ENCODE measurements at places on chromosomes 7 and 10.
A peak's percentile ranks its signal among the peaks of the same experiment; 100 is the strongest.

DNA sequence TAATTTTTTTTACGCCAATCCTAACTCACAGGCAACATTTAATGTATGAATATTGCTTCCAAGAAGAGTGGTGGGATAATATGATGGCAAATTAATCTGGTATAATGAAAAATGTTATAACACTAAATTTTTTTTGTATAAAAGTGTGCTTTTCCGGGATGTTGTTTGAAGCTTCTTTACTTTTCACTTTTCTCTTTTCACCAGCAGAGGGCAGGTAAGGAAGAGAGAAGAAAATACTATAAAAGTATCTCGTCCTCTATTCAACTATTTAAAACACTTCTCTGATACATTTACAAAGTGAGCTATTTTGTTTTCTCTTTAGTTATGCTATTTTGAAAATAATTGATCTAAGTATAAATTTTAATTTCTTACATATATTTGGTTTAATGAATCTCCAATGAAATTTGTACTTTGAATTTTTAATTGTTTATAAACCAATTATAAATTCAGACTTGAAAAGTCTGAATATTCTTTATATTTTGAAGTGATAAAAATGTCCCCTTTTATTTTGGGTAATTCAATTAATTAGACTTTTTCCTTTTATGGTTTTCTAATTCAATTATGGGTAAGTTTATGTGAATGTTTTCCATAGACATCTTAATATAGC lies 20.7 kb upstream of the CFTR start:
- peak; percentile 20 for DNase-seq

DNA sequence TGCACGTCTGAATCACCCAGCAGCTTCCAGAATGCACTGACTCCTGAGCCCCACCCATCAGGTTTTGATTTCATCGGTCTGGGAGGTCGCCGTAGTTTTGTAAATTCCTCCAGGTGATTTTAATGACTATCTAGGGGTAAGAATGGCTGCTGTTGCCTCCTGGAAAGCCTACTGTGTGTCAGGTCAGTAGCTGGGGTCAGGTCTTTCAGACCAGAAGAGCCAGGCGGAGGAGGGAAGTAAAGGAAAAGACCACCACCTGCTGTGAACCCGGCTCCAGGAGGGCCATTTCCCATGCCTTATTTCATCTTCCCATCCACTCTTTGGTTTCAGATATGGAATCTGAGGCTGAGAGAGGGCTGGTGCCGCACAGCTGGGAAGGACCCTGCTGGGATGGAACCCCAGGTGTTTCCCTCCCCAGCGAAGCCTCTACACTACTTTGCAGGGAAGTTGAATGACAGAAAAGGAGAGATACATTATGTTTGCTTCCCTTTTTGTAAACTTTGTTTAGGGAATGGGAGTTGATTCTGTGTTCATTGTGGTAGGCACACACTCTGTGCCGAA lies 19.8 kb downstream of the ADAMTS14 start:
- DNase-seq = no peak

- DNase-seq = no peak
Measured at GRCh38 chr10:3959370-3960325, 174.6 kb upstream of the KLF6 start.

DNA sequence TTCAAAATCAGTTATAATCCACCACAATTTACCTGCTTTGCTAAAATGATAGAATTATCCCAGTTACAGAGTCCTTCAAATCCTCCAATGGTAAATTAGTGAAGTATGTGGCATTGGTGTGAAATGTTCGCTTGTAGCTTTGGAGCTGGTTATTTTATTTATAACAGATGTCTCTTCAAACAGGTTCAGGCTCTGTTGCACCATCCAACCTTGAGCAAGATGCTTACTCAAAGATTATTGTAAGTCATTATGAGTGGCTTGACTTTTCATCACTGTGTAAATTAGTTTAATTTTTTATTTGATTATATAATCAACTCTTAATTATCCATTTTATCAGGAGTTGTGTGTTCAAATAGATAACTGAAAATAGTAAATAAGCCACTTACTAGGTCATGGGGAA lies 99.4 kb downstream of the BTRC start:
- peak; percentile 33 for DNase-seq

GRCh38 chr7:65915921-65916657 lies 43.2 kb downstream of the VKORC1L1 start:
- DNase-seq = no peak

DNA sequence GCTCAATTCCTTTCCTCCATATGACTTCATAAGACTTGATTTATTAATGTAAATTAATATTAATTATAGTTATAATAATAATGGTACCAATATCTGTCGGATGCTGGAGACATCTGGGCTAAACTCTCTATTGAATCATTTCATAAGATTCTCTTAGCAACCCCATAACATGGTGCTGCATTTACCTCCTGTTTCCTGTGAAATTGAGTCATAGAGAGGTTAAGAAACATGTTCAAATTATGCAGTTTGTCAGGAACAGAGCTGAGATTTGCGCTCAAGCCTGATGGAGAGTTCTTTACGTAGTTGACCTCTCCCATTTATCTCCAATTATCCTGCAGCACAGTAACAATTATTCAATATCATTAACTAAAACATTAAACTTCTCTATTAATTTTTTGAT lies 621.8 kb upstream of the FZD8 start:
- DNase-seq = no peak

DNA sequence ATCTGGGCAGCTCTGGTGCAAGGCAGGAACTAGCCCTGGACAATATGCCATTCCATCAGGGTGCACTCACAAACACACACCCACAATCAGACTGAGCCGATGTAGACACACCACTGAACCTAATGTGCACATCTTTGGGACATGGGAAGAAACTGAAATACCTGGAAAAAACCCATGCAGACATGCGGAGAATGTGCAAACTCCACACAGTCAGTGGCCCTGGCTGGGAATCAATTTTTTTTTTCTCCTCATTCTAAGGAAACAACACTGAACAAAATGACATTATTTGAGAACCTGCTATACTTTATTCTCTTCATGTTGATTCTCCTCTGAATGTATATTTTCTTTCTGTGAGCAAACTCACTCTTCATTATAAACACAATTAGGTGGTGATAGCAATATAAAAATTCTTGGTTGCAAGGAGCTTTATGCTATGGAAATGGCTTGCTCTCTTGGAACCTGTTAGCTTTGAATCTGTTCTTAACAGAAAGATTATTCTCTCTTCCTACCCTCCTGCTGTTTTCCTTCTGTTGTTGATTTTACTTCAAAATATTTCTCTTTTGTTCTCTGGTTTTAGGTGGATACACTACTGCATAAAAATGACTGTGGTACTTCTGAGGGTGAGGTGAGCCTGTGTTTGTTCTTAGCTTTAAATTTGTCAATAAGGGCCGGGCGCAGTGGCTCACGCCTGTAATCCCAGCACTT lies 33.0 kb upstream of the MICU1 start:
- DNase-seq = no peak

Data from AG10803 (cell line).